ENCODE measurements at places on chromosomes 3 and 15.

DNA sequence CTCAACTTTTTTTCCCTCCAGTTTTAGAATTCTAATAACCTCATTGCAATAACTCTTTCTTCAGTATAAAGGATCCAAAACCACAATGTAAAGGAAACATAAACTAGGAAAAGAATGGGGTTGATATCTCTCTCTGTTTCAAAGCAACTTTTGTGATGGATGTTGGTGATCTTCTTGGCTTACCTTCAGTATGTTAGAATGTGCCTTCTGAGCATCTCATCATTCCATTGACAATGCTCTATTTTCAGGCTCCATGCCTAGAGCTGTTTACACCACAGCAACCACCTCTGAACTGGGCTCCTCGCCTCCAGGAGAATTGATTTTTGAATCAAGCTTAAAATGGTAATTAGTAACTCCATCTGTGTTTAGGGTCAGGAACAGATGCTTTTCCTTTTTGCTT is 6.6 kb downstream of the NLGN1 start:
- DNase-seq, result no peak

DNA sequence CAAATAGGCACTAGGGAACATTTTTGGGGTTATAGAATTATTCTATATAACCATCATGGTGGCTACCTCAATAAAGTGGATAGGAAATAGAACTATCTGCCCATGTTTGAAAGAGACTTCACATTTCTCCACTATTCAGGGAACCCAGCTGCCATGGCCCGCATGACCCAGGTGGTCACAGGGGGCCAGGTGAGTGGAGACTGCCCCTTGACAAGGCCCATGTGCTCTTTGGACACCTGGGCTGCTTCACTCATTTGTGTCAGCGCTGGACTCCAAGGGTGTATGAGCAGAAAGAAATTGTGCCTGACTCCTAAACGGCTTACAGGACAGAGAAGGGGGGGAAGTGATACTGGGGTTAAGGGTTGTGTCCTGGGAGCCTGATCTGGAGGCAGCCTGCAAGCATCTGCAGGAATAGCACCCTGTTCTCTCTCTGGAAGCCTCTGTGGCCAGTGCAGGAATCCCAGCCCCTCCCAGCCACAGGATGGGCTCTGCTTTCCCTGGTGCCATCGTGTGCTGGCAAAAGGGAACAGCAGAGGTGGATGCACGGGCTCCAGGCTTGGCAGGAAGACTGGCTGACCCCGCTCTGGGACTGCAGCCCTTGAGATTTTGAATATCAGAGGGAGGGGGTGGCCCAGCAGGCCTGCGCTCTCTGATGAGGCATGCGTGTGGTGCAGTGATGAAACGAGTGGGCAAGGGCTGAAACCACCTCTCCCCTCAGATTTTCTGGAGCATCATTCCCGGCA is 9.1 kb upstream of the C3orf22 start:
- no peak for DNase-seq

- no peak for DNase-seq
Measured at GRCh38 chr15:67110361-67110781, 45.0 kb downstream of the SMAD3 start.

DNA sequence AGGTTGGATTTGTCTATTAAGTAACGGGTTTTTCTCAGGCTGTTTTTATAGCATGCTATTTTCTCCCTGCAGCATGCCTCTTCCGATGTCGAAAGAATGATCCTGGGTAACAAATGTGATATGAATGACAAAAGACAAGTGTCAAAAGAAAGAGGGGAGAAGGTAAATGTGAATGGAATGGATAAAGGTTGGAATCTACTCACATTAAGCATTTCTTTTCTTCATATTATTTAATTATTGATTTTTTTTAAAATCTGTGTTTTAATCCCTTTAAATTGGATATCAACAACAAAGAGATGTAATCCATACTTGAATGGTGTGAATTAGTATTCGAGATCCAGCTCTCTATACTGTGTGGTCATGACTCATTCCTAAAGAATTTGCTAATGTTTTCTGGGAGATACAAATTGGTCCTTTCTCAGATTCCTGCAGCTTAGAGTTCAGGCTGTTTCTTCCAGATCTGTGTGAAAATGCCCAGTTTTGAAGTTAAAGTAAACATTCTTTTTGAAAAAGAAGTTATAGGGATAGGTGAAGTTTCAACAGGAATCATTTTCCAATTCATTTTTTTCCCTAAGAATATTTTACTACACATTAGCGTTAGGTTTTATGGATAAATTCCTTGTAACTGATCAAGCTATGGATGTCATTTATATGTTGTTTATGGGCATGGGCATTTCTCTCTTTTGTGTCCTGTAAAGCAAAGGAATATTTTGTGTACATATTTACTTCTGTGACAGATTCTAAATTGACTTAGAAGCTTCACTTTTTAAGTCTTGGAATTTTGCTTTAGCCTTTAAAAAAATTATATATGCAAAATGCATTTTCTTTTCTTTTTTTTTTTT is 20.8 kb upstream of the APH1B start:
- DNase-seq, result peak; percentile 71

- peak; percentile 71 for DNase-seq
Measured at GRCh38 chr3:41693799-41694198, 268.1 kb downstream of the ULK4 start.

DNA sequence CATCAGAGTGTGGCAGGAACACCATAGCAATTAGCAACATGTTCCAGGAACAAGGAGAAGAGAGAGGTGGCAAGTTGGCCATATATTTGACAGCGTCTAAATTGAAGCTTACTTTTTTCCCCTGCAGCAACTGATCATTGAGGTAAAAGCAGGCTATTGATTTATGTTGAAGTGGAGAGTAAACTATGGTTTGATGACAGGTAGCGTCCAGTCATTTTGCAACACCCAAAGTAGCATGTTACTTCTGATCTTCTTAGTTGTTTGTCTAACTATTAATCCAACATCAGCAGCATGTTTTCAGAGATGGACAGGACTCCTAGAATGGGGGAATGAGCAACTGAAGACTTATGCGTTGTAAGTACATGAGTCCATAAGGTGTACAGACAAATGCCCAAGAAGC is 225.8 kb downstream of the ZPLD1 start:
- DNase-seq, result no peak
